DMS79 (cell line): ENCODE measurements at places on chromosomes 3 and 15.
A peak's percentile ranks its signal among the peaks of the same experiment; 100 is the strongest.

DNA sequence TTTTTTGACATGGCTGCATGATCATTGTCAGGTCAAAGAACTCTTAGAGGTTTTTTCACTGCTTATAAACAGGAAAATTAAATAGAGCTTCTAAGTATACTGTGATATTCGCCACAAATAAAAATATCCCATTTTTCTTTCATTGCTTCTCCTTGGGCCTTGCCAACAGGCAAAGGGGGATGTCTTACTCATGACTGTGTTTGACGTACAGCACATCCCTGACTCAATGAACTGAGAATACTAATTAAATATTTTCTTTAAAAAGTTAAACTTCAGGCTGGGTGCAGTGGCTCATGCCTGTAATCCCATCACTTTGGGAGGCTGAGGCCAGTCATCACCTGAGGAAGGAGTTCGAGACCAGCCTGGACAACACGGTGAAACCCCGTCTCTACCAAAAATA is 41.4 kb upstream of the CCDC80 start:
- DNase-seq = no peak

DNA sequence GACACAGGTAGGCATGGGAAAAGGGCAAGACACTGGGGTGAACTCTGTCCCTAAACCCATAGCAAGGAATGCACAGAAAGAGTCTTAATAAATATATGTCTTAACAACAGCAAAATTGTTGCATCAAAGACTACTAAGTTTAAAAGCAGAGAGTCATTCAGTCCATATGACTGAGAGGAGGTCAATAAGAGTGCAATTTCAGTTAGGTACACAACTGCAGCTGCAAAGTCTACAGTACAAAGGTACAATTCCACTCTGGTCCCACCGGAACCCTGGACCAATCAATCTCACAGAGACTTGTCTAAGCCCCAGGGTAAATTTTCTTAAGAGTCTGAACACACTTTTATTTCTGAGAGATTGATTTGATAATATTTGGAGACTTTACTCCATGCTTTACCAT is 6.9 kb downstream of the CP start:
- no peak for DNase-seq

- no peak for DNase-seq
Observed at GRCh38 chr15:93249623-93250022, 160.6 kb upstream of the RGMA start.

DNA sequence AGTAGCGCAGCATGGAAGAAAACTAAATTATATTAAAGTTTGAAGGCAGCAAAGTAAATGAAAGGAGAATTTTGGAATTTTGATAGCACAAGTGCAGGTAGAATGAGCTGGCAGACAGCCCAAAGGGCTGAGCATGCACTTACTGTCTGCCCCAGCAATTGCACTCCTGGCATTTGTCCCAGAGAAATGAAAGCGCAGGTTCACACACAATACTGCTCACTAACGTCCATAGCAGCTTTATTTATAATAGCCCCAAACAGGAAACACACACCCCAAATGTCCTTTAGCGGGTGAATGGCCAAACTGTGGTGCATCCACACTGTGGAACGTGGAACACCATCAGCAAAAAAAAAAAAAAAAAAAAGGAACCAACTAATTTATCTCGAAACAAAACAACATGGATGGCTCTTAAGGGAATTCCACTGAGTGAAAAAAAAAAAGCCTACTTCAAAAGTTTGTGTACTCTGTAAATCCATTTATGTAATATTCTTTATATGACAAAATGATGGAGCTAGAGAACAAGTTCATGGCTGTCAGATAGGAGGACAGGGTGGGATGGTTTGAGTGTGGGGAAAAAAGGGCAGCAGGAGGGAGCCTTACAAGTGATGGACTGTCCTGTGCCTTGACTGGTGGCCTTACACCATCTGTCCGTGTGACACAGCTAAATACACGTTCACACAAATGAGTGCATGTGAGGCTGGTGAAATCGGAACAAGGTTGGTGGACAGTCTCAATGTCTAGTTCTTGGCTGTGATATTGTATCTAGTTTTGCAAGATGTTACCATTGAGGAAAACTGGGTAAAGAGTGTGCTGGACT is 6.0 kb upstream of the TM2D3 start:
- DNase-seq = peak; percentile 20
